ENCODE measurements at places on chromosomes 4 and X. TPM values are rescaled to one million over a fixed set of nuclear protein-coding genes. Genes with fewer than 3 reads are reported as not detected.

- no peak for DNase-seq
- H3K27ac ChIP-seq, result no peak overlapping the region
- no peaks in the 10 kb centered on the region for H3K4me1 ChIP-seq
- no peak overlapping the region for H3K4me3 ChIP-seq
- H3K36me3 ChIP-seq, result no peaks in the 10 kb centered on the region
- H3K27me3 ChIP-seq, result no peaks in the 10 kb centered on the region
Measured at GRCh38 chr4:70099206-70099605, 49.0 kb downstream of the HTN1 start.

DNA sequence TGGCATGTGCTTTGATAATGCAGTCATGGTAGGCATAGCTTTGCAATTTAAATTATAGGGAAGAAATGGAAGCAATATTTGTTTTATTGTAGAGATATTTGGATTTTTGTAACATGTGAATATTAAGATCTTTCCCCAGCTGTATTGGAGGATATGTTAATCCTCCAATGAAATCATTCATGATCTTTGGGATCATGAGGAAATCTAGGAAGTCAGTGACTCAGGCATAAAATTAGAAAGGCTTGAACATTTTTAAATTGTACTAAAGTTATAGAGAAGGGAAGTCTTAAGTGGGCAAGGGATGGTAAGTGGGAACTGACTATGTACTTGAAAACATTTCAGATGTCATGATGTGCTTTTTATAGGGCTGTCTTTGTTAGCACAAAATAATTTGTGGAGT, 46.8 kb downstream of the FIP1L1 start:
- no peaks in the 10 kb centered on the region for H3K4me1 ChIP-seq
- H3K27me3 ChIP-seq, result no peaks in the 10 kb centered on the region
- H3K36me3 ChIP-seq, result peaks cover 35% of the 10 kb centered on the region
- DNase-seq, result no peak
- H3K4me3 ChIP-seq, result no peak overlapping the region

DNA sequence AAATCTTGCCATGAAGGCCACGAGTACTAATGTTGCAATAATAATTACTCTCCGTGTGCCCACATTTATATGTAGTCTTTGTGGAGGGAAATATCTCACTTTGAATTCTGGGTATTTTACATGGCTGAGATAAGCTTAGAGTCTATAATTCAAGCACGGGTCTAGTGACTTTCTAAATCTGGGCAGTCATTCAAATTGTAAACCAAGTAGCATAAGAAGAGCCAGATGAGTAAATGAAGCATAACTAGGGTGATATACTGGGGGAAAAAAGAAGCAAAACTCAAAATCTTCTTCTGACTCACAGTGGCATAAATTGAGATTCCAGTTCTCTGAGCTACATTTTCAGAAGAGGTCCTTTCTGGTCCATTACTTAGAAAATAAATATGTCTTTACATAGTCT, 53.0 kb downstream of the MAPK10 start:
- no peak overlapping the region for H3K27ac ChIP-seq
- no peak overlapping the region for H3K4me3 ChIP-seq
- no peaks in the 10 kb centered on the region for H3K27me3 ChIP-seq
- no peaks in the 10 kb centered on the region for H3K4me1 ChIP-seq
- no peaks in the 10 kb centered on the region for H3K36me3 ChIP-seq
- no peak for DNase-seq

SLITRK4 gene
- polyA plus RNA-seq, result 13.2 TPM

All from CD14-positive monocyte (primary cell).